ENCODE measurements at places on chromosomes 6 and 20.

DNA sequence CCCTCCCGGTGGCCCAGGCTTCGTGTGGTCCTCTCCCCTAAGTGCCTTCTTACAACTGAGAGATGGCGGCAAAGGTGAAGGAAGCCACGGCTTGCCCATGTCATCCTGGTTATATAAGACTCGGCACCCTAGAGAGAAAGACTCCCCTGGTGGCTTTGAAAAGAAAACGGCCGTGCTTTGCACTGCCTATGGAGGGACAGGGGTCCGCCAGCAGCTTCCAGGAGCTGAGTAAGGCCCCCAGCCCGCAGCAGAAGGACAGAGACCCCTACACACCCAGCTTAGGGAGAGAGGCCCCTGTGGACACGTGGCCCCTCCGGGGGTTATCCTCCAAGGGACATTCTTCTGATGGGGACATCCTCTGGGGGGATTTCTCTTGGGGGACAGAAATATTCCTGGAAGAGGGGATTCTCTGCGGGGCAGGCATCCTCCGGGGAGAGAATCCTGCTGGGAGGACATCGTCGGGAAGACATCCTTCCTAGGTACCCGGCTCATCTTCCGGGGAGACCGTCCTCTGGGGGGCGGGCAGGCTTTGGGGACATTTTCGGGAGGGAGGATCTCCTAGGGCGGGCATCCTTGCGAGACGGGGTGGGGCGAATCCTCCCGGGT is 511 bp upstream of the OGFR start:
- no peak for DNase-seq

GRCh38 chr20:50521221-50522052 is 11.3 kb downstream of the PTPN1 start:
- no peak for DNase-seq

DNA sequence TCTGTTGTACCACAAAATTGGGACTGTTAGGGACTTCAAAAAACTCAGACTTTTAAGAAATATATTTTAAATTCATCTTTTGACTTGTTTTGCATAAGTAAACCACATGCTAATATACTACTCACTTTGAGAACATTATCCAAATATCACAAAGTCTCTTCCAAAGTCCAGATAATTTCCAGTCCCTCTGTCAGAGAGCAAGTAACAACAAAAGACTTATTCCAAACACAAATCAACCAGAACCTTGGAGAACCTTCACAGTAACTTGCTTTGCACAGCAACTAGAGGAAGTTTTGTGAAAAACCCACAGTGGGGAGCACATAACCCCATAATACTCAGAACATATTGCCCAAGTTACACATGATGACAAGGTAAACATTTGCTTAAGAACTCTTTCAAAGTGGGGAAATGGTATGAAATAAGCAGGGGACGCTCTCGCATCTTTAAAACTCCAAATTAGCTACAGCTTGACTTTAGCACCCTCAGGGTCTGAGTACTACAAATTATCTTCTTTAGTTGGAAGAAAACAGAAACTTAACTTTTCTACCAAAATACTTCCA is 37.8 kb downstream of the CENPW start:
- DNase-seq, result no peak

GRCh38 chr20:39504710-39505094 is 542.6 kb downstream of the DHX35 start:
- no peak for DNase-seq

DNA sequence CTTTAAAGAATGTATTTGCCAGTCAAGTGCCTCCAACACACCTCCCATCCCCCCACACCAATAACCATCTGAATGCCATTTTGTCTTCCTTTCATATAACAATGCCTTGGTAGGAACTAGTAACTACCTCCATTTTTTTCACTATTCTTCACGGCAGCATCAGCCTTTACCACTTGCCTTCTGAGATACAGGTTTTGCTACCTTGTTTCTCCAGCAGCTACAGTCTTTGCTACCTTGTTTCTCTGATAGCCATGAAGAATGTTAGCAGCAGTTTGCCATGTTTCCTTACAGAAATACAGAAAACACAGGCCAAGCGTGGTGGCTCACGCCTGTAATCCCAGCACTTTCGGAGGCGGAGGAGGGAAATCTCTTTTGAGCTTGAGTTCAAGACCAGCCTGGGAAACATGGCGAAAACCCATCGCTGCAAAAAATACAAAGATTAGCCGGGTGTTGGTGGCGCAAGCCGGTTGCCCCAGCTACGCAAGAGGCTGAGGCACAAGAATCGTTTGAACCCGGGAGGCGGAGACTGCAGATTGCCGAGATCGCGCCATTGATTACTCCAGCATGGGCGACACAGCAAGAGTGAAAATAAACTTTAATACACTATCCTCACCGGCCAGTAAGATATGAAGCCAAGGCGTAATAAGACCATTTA is 100.9 kb downstream of the HFE start:
- no peak for DNase-seq

DNA sequence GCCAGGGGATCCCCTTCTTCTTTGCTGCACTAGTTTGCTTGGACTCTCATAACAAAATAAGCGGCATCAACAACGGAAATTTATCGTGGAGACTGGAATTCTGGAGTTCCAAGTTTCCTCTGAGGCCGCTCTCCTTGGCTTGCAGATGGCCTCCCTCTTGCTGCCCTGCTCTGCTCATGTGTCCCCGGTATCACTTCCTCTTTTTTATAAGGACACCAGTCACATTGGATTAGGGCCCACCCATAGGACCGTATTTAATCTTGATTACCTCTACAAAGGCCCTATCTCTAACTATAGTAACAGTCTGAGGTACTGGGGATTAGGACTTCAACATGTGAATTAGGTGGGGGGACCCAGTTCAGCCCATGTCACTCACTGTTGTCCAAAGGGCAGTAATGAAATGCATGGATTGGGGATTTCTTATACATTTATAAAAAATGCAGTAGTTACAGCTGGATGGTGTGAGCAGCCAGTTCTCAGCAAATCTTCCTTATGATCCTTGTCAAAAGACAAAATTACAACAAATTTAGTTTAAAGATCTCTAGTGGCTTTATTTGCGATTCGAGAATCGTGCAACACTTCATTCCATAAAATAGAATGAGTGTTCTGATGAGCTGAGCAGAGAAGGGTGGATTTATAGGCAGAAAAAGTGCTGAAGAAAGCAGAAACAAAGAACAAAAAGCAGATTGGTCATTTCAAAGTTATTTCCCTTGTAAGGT is 59.3 kb upstream of the AKAP12 start:
- DNase-seq, result no peak

DNA sequence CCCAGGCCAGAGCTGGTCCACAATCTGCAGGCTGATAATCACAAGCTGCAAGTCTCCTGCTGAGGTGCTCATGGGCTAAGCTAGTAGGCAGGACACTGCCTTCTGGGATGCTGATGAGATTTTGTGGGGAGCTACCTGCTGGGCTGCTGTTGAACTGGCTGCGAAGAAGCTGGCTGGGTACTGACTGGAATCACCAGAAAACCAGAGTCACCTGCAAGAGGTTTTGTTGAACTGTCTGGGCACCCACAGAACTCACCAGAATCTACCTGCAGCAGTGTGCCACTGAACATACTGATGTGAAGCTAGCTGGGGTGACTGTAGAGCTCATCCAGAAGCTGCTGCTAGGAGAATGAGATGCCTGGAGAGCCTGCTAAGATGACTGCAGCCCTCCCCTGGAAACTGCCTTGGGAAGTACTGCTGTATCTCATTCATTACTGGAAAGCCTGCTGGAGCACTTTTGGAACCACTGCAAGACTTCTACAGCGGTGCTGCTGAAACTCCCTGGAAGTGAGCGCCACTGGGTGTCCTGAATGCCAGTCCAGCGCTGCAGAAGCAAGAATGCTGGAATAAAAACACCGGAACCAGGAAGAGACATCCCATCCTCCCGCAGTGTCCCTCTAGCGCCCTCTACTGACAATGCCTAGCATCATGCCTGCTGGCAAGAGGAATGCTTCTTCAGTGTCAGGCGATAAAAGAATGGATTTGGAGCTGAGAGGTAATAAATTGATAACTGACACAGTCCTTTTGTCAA is 64.9 kb upstream of the ARHGAP18 start:
- peak; percentile 85 for DNase-seq

DNA sequence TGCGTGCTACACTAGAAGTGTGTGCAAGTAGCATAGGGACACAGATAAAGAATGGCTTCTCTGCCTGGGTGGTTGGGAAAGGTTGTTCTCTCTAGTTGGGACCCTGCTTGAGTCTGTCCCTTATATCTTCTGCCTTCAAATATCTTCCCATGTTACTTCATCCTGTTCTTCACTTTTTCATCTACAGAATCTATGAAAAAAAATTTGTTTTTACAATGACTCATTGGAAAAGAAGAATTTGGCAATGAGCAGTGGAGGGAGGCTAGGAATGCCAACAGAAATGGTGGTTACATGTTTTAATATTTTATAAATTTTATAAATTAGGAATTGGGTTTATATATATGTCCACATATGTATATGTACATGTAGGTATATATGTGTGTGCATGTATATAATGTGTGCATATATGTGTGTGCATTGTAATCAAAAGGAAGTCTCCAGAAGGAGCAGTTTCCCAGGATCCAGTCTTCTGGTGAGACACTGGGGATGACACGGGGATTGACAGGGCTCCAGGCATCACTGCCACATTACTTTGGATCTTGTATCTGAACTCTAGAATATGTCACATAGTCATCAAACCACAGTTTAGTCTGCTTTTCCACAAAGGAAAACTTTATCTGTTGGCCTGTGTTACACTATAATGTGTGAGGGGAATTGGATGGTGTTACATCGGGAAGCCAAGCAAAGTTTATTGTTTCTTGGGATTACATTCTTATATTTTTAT is 75.3 kb upstream of the RIPOR2 start:
- no peak for DNase-seq

DNA sequence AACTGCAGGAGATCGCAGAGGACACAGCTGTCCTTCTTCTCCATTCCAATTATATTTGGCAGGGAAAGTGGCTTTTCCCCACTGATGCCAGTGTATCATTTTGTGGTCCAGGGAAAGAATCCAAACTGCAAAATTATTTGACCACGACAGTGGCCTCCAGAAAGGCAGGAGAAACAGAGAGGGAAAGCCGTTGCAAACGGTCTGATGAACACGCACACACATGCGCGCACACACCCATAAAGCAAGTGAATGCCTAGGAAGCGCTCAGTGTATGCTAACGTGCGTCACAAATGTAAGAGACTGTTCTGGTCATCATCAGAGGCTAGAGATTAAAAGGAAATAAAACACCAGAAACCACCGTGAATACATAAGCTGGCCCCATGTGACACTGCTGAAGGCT is 54.0 kb downstream of the NPEPL1 start:
- no peak for DNase-seq

- DNase-seq, result no peak
Observed at GRCh38 chr20:50331469-50332363, 141.1 kb downstream of the CEBPB start.

Data from H1 (cell line).